HTR-8/SVneo (cell line): ENCODE measurements at places on chromosomes 6 and 20.

- no peak for DNase-seq
Observed at GRCh38 chr20:43564993-43565757, 6.3 kb downstream of the SGK2 start.

GRCh38 chr6:52635049-52635577, 35.8 kb upstream of the TMEM14A start:
- no peak for DNase-seq

- DNase-seq, result peak; percentile 95
Observed at GRCh38 chr20:62652041-62652893, 10.0 kb downstream of the SLCO4A1 start.

- DNase-seq, result peak; percentile 100
Observed at GRCh38 chr20:50027611-50028105, 44.9 kb downstream of the SNAI1 start.

DNA sequence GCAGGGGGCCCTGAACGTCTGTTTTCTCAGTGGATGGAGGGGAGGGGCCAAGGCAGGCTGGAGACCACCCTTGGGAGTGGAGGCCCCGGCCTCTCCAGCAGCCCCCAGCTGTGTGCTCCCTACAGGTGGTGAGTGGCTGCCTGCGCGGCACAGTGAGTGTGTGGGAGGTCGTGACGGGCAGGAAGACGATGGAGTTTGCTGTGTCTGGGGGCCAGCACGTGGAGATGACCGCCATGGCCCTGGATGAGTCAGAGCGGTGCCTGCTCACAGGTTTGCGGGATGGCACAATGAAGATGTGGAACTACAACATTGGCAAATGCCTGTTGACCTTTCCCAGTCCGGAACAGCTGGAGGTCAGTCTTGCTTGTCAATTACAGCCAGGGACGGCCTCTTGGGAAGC, 52.6 kb downstream of the EFCAB8 start:
- DNase-seq, result no peak

- peak; percentile 14 for DNase-seq
Observed at GRCh38 chr6:72245565-72245964, 359.2 kb downstream of the RIMS1 start.

- no peak for DNase-seq
Observed at GRCh38 chr20:8569766-8570165, 437.7 kb downstream of the PLCB1 start.

- DNase-seq, result no peak
Observed at GRCh38 chr6:158680481-158680880, 30.6 kb downstream of the SYTL3 start.

GRCh38 chr6:163354085-163354484, 60.4 kb upstream of the QKI start:
- no peak for DNase-seq

GRCh38 chr6:151044465-151045441, 179.3 kb downstream of the MTHFD1L start:
- peak; percentile 38 for DNase-seq

DNA sequence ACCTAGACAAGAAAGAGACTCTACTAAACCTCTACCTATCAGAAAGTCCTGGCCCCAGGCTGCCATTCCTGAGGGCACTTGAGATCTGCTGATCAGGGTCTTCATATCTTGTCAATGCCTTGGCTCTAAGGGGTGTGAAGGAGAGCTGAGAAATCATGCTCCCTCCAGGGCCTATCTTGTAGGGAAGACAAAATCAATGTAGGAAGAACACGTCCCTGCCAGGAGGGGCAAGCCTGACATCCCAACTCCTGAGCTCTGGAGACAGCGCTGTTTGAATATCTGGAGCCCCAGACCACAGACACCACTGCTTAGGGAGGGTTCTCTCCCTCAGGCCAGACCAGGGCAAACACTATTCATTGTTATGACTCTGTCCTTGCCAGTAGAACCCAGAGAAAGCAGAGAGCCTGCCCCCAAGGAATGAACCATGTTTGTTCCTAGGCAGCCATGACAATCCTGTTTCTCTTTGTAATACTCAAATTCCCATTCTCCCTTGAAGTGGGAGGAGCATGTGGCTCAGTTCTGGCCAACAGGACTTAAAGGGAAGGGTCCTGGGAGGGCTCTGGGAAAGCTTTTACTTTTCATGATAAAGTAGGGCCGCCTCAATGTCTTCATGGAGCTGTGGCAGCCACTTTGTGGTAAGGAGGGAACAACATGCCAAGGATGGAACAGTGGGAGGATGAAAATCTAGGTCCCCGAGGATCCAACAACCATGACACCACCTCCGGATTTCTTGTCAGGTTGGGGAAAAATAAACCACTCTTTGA, 1.8 kb upstream of the FASTKD5 start:
- no peak for DNase-seq

- DNase-seq, result no peak
Observed at GRCh38 chr6:27241443-27241842, 6.1 kb upstream of the PRSS16 start.

DNA sequence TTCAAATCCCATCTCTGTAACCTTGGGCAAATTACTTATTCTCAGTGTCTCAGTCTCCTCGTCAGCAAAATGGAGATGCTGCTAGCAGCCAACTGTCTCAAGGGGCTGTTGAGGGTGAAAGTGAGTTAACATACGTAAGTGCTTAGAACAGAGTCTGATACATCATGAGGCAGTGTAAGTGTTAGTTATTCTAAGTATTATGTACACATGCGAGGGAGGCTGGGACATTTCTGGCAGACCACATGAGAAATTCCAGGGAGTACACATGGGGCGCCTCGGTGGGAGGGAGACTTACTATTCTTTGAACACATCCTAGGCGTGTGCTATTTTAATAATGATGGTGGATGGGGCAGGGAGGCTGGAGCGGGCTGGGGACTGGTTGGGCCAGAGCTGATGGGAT, 99.1 kb downstream of the DLGAP4 start:
- no peak for DNase-seq

- DNase-seq, result peak; percentile 48
Observed at GRCh38 chr6:35185302-35185681, 28.5 kb upstream of the SCUBE3 start.

DNA sequence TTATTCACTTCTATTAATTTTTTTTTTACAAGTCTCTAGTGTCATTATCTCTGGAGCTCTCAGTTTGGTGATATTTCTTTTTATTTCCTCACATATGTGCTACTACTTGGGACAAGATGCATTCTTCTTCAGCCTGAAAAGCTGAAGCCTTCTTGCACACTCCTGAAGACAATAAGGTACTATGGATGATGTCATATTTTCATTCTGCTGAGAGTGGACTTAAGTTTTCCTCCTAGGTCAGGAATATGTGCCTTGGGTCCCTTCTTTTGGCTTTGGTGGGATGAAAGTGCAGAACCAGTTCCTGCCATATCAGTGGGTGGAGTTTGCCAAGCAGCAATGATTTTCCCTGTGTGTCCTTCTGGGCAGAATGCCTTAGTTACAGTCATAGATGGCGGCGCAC, 188.7 kb upstream of the EYA4 start:
- DNase-seq, result no peak
